ENCODE measurements at places on chromosomes 1 and 21. TPM values are rescaled to one million over a fixed set of nuclear protein-coding genes. Genes with fewer than 3 reads are reported as not detected.

The WNT3A gene
- total RNA-seq = 0.22 TPM

The ROR1 gene
- 19.8 TPM for total RNA-seq

The ZMYND12 gene
- 4.6 TPM for total RNA-seq

The CD2 gene
- not detected for total RNA-seq

The NUAK2 gene
- 7.4 TPM for total RNA-seq

The PEX10 gene
- 32.0 TPM for total RNA-seq

The C1orf167 gene
- not detected for total RNA-seq

The MEX3A gene
- 37.0 TPM for total RNA-seq

The KRTAP19-1 gene
- total RNA-seq = not detected

The GBP4 gene
- 6.5 TPM for total RNA-seq

The PTPRC gene
- 12.3 TPM for total RNA-seq

The TRAF3IP3 gene
- total RNA-seq = 0.99 TPM

The TCHH gene
- 0.66 TPM for total RNA-seq

The ACTN2 gene
- 43.1 TPM for total RNA-seq

The RIPPLY3 gene
- 0.60 TPM for total RNA-seq

The SH2D2A gene
- 0.27 TPM for total RNA-seq

The FALEC gene
- not detected for total RNA-seq

The IFNLR1 gene
- total RNA-seq = 1.6 TPM

The ACADM gene
- total RNA-seq = 77.6 TPM

The VPS26C gene
- 69.5 TPM for total RNA-seq
